ENCODE measurements at places on chromosomes 12 and 14. TPM values are rescaled to one million over a fixed set of nuclear protein-coding genes. Genes with fewer than 3 reads are reported as not detected.

VWF gene
- 334 TPM for total RNA-seq

DNA sequence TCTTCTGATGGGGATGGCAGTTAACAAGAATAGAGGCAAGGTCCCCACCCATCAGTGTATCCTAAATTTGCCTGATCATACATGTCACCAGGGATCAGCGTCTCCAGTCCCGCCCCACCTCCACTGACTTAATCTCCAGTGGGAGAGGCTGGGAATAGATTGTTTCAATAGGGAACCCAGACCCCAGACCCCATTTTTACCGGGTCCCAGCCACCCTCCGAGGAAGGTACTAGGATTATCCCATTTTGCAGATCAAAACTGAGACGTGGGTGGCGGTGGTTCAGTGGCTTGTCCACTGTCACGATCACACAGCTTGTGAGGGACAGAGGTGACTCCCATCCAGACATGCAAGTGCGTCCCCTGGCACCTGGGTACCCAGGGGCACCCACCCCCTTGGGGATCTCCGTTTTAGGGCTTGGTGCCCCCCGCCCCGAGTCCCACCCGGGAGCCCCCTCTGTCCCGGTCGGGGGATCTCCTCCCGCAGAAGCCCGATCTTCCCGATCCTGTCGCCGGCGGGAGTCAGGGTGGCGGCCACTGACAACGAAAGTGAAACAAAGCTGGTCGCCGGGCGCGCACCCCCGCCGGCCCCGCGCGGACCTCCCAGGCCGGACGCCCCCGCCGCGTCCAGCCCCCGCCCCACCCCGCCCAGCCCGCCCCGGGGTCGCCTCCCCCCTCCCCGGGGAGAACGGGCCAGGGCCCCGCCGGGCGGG, 523 bp downstream of the WSB2 start:
- DNase-seq, result no peak

DNA sequence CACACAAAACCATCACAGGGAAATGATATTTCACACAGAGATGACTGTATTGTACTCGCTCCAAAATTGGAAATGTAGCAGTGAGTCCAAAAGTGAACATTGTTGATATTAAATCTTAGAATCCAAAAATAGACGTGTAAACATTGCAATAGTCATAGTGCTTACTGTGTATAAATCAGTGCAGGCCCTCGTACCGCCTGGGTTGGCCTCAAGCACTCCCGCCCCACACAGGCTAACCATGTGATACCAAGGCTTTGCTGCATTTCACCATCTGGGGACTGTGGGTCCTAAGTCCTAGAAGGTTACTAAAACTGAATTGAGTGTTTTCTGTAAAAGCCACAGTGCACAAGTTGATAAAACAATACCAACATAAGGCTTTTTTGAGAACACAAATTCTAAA, 107.3 kb downstream of the PPP2R5E start:
- DNase-seq, result no peak

DNA sequence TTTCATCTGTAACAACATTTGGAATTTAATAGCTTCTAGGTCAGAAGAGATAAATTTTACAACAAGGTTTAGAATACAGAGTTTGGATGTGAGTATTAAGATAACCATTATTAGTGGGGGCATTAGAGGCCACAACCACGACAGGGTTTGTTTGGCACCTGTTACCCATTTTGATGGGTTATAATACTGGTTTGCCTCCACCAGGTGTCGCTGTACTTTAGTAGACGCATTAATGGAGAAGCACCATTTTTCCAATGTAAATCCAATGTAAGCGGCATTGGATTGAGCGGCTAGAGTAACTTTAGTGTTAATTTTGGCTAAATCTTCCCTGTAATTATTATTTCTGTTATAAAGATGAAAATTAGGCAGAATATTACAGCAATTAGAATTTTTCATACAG, 136.2 kb downstream of the SLCO1B3 start:
- no peak for DNase-seq

- no peak for DNase-seq
These were observed 81.1 kb downstream of the ESRRB start for GRCh38 chr14:76456891-76457586.

- DNase-seq, result no peak
These were observed 78.4 kb upstream of the RAP1B start for GRCh38 chr12:68532204-68532886.

- DNase-seq, result no peak
These were observed 5.9 kb downstream of the POMT2 start for GRCh38 chr14:77314539-77315457.

- DNase-seq, result no peak
These were observed 42.1 kb downstream of the KCNMB4 start for GRCh38 chr12:70408004-70408790.

DNA sequence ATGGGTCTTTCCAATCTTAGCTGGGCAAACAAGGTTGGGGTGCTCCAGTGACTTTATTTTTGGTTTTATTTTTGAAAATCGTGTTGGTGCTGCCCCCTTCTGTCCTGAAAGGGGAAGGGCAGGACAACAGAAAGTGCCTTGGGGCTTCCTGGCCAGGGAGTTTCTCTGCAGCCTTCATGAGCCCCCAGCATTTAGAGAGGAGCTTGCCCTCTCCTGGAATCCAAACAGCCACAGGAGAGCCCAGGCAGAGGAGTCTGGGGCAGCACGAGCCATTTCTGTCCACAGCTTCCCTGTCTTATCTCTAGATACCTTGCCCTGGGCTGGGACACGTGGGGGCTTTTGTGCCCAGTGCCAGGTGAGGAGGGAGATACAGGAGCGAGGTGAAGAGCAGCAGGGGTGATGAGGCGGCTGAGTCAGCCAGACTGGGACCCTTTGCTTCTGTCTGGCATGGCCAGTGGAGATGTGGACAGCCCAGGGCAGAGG, 4.4 kb upstream of the C1RL start:
- DNase-seq, result no peak

DNA sequence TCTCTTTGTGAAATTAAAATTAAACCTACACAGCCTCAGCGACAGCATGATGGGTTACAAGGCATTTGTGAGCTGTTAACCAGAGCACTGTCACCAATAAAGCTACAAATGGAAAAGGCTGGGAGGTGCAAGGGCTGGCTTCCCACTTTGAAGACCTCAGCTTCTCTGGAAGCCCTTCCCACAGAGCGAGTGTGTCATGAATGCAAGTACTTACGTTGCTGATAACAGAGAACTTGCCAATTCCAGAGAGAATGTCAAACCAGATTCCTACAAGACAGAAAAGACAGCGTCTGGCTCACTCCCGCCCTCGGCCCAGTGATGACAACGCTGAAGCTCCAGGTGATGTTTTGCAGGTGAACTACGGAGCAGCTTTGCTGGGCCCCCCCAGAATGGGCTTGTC, 145.8 kb downstream of the NTF3 start:
- DNase-seq, result no peak

CCNK gene
- 27.5 TPM for total RNA-seq

KRT81 gene
- total RNA-seq, result not detected

CCDC175 gene
- not detected for total RNA-seq

GRCh38 chr12:48640428-48640827, 41.6 kb downstream of the KANSL2 start:
- no peak for DNase-seq

TEX52 gene
- total RNA-seq, result not detected

- no peak for DNase-seq
These were observed 526 bp upstream of the MRPL42 start for GRCh38 chr12:93466625-93467350.

GRCh38 chr12:79685068-79685467, 5.7 kb downstream of the PAWR start:
- no peak for DNase-seq

RDH5 gene
- 10.6 TPM for total RNA-seq

GRCh38 chr14:29518335-29518734, 409.3 kb downstream of the PRKD1 start:
- DNase-seq, result no peak

GRCh38 chr14:21960636-21961035, 287.0 kb upstream of the OR4E1 start:
- no peak for DNase-seq

GLIPR1L1 gene
- not detected for total RNA-seq

DNA sequence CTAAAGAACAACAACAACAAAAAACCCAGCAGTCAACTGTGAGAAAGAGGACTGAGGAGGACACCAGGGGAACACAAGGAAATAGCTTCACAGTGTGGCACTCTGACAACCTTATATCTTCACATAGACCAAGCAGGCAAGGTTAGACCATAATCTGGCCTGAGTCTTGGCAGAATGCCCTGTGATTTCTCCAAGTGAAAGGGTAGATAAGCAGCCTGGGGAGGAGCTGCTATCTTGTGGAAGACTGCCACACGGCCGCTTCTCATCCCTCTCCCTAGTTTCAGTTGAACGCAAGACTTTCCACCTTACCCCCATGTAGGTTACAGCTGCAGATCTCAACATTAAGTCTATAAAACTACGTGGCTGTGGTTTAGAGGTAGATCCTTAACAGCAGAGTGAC, 3.7 kb downstream of the SLC25A21 start:
- DNase-seq, result no peak

GRCh38 chr12:47302111-47302671, 222.4 kb upstream of the AMIGO2 start:
- no peak for DNase-seq

BAZ2A gene
- total RNA-seq, result 92.8 TPM

DNA sequence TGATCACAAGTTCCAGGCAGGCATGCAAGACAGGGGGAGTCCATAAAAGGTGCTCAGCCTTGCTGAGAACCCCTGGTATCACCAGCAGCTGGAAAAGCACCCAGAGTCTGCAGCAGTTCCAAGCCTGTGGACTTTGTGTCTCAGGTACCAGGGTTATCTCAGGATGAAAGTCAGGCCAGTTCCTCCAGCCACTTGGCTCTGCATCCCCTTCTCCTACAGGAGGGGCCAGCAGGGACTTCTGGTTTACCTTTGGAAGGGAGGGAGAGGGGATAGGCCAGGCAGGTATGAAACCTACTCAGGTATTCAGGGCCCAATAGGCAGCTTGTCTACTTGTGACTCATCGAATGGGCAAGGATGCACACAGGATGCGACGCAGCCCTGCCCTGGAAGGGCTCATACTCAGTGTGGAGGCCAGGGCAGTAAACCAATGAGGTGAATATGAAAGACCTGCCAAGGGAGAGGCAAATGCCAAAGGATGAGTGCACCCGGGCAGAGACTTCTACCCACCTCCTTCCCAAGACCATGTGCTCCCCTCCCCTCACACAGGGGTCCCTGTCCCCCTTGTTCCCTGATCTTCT, 148.2 kb downstream of the SLC38A6 start:
- DNase-seq, result no peak

GRCh38 chr12:105729181-105729771, 398.8 kb downstream of the C12orf75 start:
- DNase-seq, result no peak

RNF212B gene
- not detected for total RNA-seq

GRCh38 chr14:72554994-72555608, 338.8 kb downstream of the DPF3 start:
- no peak for DNase-seq

FRS2 gene
- 44.0 TPM for total RNA-seq

- peak; percentile 44 for DNase-seq
These were observed 70.5 kb downstream of the NUAK1 start for GRCh38 chr12:106068296-106068695.

DNA sequence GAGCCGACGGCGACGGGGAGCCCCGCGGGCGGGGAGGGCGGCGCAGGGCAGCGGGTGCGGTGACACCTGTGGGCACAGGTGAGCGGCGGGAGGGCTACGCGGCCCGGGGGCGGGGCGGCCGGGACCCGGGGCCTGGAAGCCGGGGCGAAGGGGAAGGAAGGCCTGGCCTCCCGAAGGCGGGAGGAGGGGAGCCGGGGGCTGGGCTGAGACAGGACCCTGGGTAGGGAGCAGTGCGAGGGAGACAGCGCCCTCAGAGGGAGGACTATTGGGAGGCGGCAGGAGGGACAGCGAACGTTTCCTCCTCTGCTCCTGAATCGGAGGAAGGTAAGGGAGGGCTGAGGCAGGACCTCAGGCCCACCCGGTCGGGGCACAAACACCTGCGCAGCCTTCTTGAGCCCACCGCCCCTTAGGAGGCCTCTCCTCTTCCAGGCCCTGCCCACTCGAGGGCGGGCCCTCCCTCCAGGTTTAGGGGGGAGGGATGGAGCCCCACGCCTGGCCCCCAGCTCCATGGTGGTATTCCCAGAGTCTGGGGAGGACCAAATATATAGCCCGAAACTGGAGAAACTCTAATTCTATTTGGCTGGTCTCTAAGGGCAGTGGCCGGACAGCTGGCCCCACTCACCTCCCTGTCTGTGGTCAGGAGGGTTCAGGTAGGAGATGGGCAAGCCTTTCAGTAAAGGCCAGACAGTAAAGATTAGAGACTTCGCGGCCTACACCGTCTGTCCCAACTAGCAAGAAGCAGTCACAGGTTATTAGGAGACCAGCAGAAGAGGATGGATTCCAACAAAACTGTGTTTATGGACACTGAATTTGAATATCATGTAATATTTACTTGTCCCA, 509 bp downstream of the PLEKHG6 start:
- DNase-seq, result no peak

- DNase-seq, result no peak
These were observed 133.8 kb upstream of the CLEC14A start for GRCh38 chr14:38389681-38390080.

DNA sequence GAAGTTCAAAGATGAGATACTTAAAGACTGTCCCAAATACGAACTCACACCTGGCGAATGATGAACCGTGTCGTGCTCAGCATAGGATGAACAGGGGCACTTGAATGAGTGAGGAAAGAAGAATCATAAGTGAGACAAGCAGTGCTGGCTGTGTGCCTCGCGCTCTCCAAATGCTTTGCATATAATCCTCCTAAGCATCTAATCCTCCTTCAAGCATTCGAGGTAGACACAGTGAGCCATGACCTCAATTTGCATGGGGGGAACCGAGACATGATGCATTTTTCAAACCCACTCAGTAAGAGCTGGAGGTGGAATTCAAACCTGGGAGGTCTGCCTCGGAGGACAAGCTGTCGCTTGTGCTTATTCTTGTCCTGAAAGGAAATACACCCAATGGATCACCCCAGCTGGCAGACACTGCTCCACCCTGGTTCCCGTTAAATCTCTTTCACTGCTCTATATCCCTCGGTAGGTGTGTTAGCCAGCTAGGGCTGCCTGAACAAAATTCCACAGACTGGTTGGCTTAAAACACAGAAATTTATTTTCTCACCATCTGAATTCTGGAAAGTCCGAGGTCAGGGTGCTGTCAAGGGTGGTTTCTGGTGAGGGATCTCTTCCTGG, 274.0 kb downstream of the SLC15A4 start:
- no peak for DNase-seq

MIPOL1 gene
- 24.8 TPM for total RNA-seq

GRCh38 chr12:109762673-109763191, 49.1 kb downstream of the FAM222A start:
- DNase-seq, result no peak

KLRK1 gene
- 12.8 TPM for total RNA-seq

COCH gene
- total RNA-seq, result 35.6 TPM

DNA sequence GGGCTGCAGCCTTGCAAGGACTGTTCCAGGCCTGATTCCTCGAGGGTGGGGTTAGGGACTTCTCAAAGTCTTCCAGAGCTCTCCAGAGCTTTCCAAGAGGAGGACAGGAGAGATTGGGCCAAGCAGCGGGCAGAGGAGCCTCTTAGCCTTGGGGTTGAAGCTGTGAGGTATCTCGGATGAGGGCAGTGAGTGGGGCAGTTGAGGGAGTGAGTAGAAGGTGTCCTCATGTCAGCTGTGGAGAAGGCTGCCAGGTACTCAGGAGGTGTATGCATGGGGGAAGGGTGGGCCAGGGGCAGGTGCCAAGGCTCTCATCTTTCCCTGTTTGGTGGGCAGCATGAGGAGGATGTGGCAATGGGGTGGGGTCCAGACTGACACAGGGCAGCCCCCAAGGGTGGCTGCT, 7.7 kb downstream of the KRT83 start:
- no peak for DNase-seq

TMEM233 gene
- 0.49 TPM for total RNA-seq

Measured in vagina (tissue), 2 donors.